T-helper 1 cell (primary cell): ENCODE measurements at places on chromosomes 2 and 18.

- DNase-seq = no peak
These were observed 34.9 kb downstream of the ANO7 start for GRCh38 chr2:241223211-241224017.

- no peak for DNase-seq
These were observed 535 bp downstream of the ATG4B start for GRCh38 chr2:241637795-241638660.

DNA sequence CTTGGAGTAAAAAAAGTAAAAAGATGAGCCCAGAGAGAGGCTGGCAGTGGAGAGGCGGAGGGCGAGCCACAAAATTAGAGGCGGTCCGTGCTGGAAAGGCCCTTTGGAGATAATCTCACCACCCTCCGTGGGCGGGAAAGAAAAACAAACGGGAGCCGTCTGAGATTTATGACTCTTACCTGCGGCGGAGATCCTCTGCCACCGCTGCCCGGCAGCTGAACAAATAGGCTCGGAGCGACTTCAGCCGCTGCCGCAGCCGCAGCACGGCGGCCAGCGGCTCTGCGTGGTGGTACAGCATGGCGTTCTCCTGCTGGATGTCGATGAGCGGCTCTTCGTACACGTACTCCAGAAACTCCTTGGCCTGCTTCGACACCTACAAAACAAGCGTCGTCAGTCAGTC is 94.6 kb downstream of the PLEKHM3 start:
- DNase-seq = no peak

DNA sequence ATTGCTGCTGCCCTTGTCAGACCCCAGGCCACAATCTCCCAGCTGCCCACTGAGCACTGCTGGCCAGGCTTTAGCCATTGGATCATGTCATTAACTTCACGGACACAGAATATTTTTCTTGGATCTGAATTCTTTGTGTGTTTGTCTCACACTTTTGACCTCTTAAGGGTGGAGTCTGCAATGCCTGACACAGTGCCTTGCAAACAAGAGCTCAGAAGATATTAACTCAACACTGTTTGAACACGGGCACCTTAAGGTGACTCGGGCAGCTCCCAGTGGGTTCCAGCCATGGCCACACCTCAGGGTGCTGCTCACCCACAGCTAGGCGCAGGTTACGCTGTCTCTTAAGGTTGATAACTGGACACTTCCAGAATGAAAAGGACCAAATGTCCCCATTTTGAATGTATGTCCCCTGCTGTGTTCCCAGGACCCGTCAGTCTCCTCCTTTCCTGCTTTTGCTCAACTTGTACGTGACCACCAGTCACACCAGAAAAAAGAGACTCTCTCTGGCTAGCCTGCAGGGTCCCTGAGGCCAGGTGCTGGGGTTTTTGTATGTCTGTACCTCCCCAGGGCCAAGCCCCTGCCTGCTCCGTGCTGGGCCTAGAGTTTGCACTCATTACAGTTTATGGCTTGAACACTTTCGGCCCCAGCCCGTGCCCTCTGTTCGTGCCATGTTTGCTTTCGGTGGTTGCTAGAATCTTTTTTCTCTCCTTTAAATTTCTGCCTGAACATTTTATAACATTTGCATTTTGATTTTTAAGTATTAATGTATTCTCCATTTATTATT is 33.4 kb upstream of the TMEM131 start:
- DNase-seq = no peak

- no peak for DNase-seq
These were observed 12.0 kb downstream of the ALPG start for GRCh38 chr2:232418466-232419244.

DNA sequence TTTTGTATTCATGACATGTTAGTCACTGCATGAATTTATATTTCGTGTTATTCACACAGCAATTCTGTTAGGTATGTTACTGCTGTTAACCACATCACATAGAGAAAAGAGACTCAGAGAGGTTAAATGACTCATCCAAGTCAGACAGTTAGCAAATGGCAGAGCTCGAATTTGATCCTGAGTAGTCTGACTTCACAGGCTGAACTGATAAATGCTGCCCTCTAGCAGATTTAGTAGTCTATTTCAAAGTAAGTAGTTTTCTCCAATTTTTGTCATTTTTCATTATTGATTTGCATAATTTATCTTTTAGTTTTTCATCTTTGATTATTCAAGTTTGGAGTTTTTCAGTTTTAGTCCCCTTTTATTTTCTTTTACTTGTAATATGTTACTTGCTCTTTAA is 58.3 kb downstream of the WDR7 start:
- DNase-seq = no peak
